ENCODE measurements at places on chromosomes 5 and 9.

DNA sequence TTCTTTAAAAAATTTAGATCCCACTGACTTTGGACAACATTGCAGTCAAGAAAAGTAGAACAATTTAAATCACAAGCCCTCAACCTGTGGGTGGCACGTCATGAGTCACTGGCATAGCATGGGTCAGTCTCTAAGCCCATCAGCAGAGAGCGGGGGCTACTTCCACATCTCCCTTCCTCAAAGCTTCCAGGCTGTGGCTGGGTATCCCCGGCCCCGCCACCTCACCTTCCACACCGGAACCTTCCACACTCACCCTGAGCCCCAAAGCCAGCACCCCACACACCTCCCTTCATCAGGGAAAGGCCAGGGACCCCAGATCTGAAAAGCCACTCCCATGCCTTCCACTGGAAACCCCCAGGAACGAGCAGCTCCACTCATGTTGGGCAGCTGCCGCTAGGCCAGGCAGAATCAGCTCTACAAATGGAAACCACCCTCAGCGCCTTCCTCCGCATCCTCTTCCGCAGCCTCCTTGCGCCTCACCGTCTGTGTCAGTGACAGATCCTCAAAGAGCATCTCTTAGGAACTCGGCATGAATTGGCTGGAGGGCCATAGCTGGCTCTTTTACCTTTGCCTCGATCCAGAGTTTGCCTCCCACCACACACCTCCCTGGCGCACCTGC, 156.5 kb downstream of the ERCC6L2 start:
- DNase-seq: no peak

- DNase-seq: peak; percentile 8
Observed at GRCh38 chr9:85900504-85901201, 40.3 kb upstream of the NAA35 start.

DNA sequence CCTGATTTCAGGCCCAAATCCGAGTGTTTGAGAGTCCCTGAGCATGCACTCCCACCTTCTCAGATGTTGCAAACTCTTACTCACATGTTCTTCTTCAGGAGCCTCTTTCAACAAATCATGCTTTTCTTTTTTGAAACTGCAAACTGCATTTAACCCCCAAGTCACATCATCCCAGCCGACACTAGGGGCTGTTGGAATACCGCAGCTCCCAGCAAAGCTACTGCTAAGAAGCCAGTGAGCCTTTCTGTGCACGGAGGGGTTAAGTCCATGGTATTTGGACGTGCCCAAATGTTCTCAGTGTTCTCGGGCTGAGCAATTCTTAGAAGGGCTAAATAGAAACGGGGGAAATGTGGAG, 282.9 kb downstream of the NFIB start:
- peak; percentile 46 for DNase-seq

DNA sequence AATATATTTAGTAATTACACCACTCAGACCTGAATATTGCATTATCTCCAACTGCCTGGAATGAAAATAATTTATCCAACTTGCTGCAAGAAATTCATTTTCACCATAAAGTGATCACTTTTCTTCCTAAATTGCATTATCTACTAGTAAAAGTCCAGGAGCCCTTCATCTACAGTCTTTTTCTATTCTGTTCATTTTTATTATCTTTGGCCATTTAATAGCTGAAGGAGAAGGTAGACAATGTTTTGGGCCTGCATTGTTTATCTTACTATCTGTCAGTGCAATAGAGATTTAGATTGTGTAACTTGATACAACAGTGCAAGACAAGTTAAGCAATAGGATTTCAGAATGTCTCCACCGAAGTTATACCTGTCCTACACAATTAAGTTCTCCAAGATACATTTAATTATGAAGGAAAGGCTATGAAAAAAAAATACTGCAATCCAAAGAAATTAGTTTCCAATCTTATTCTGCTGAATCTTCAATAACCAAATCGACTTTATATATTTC, 1339.7 kb upstream of the CDH6 start:
- DNase-seq: no peak

GRCh38 chr9:132214027-132214622, 52.3 kb downstream of the NTNG2 start:
- DNase-seq: peak; percentile 91

DNA sequence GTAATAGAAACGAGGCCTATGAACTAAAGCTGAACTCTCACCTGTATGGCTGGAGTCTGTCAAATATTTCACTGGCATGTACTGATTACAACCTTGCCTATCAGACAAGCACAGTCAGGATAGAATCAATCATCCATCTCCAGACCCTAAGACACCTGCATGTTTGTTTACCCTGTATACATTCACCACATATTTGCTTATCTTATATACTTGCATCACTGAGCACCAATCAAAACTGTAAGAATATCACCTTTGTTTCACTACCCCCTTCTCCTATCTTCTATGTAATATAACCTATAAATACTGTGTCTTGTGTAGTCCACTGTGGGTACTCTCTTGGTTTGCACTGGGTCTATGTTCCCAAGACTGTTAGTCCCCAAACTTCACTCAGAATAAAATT, 1085.7 kb downstream of the TAF11L14 start:
- no peak for DNase-seq
